ENCODE measurements at places on chromosomes 2 and 18.

DNA sequence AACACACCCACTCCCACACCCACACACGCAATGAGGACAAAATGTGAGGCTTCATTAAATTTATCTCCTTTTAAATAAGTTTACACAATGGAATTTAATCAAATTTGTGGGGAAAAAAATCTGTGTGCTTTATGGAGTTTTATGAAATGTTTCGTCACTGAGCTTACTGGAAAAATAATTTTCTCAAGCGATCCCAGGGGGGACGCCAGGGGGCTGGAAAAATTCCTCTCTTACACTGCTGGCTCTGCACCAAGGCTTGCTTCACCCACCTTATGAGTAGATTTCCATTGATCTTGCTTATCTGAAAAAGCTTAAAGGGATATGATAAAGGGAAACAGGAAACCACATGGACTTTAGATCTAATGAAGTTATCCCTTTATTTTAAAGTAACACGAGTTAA lies 95.5 kb downstream of the CABYR start:
- peak; percentile 39 for DNase-seq

DNA sequence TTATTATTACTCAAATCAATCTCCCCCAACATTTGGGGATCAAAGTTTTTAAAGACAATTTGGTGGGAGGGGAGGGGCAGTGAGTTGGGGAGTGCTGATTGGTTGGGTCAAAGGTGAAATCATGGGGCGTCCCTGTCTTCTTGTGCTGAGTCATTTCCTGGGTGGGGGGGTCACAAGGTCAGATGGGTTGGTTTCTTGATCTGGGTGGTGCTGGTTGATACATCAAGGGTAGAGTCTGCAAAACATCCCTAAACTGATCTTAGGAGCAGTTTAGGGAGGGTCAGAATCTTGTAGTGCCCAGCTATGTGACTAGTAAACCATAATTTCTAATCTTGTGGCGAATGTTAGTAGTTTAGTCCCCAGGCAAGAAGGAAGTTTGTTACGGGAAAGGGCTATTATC lies 67.4 kb downstream of the MOGAT1 start:
- DNase-seq: no peak

- DNase-seq: no peak
These were observed 12.3 kb upstream of the APOB start for GRCh38 chr2:21055879-21056790.

DNA sequence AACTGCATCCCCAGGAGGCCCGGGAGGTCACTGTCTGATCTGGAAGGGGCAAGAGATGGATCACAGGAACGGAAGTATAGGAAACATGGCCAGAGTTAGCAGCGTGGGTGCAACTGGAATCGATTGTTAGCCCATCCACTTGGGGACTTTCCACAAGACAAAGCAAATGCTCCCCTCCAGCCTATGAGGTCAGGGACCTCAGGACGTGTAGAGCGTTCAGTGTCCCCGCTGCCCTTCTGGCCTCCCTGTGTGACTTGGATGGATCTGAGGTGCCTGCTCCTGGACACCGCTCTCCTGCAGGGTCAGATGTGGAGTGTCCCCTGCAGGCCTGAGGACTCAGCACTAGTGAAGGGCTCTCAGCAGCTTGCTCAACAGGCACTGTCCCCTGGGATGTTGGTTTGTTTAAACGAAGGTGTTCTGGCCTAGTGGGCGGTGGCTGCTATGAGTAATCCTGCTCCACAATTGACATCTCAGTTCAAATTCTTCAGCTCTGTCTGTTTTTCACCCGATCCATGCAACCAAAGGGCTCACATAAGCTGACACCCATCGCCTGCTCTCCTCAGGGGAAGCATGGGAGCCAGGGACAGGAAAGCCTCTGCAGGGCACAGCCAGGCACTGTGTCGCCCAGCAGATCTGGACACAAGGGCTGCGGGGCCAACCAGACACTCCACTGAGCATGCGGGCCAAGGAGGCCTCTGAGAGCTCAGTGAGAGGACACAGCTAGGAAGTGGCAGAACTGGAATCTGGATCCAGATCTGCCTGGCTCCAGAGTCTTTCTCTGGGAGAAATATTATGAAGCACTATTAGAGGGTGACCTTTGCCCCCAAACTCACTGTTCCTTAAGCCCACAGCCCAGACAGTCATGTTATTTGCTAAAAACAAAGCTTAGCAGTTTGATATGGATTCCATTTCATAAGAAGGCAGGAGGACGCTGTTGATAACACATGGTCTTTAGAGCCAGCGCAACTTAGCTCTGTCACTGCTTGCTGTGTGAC lies 78.5 kb downstream of the RHOB start:
- no peak for DNase-seq

- no peak for DNase-seq
These were observed 146.7 kb downstream of the PARD3B start for GRCh38 chr2:204691911-204692510.

GRCh38 chr2:239235311-239235710 lies 165.5 kb downstream of the HDAC4 start:
- no peak for DNase-seq

DNA sequence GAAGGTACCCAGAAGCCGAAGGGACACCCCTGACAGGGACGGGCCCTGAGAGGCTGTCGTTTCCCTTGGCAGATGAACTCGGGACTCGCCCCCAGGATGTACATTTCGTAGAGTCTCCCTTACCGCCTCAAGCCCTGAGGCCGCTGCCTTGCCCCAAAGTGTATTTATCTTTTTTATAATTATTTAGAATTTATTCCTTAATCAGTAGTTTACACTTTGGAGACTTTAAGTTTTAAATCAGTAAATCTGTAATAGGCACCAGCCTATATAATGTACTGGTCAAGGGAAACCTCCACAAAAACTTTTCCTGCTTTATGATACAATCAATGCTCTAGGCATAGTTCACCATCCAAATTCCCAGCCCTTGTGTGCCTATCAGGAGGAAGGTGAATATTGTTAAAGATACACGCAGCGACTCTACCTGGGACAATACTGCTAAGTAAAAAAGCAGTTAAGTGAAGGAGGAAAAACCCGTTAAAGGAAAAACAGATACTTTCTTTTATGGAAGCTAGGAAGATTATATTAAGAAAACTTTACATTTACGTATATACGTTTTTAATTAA lies 848 bp downstream of the VRK2 start:
- DNase-seq: no peak

- no peak for DNase-seq
These were observed 1108.5 kb upstream of the CDH2 start for GRCh38 chr18:29285471-29285870.

- no peak for DNase-seq
These were observed 124.3 kb downstream of the RIF1 start for GRCh38 chr2:151534001-151534400.

GRCh38 chr18:5998166-5998881 lies 103.0 kb upstream of the TMEM200C start:
- DNase-seq: no peak

GRCh38 chr18:10228326-10228725 lies 226.1 kb upstream of the APCDD1 start:
- DNase-seq: no peak

- no peak for DNase-seq
These were observed 24.3 kb downstream of the FAM171B start for GRCh38 chr2:186718122-186718521.

- no peak for DNase-seq
These were observed 14.3 kb downstream of the KCNH7 start for GRCh38 chr2:162824304-162824703.
